Right cardiac atrium (tissue), 5 donors: ENCODE measurements at places on chromosomes 16 and 17. TPM values are rescaled to one million over a fixed set of nuclear protein-coding genes. Genes with fewer than 3 reads are reported as not detected.

GRCh38 chr16:57446531-57447185 lies 527 bp downstream of the CIAPIN1 start:
- peak; percentile 77 for DNase-seq

DNA sequence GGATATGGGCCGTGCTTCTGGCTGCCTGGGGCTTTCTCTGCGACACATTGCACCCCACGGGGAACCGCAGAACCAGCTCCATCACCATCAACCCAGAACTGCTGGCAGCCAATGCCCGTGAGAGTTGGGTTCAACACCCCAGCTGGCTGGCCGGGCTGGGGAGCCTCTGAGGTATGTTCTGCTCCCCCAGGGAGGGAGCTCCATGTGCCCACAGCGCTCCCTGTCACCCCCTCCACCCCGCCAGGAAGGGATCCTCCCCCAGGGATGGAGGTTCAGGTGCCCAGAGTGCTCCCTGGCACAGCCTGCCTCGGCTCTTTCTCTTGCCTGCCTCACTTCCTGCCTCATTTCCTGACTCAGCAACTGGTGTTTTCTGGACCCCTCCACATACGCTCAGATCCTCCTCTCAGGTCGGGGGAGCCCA lies 24.2 kb upstream of the MPRIP start:
- DNase-seq = no peak

DNA sequence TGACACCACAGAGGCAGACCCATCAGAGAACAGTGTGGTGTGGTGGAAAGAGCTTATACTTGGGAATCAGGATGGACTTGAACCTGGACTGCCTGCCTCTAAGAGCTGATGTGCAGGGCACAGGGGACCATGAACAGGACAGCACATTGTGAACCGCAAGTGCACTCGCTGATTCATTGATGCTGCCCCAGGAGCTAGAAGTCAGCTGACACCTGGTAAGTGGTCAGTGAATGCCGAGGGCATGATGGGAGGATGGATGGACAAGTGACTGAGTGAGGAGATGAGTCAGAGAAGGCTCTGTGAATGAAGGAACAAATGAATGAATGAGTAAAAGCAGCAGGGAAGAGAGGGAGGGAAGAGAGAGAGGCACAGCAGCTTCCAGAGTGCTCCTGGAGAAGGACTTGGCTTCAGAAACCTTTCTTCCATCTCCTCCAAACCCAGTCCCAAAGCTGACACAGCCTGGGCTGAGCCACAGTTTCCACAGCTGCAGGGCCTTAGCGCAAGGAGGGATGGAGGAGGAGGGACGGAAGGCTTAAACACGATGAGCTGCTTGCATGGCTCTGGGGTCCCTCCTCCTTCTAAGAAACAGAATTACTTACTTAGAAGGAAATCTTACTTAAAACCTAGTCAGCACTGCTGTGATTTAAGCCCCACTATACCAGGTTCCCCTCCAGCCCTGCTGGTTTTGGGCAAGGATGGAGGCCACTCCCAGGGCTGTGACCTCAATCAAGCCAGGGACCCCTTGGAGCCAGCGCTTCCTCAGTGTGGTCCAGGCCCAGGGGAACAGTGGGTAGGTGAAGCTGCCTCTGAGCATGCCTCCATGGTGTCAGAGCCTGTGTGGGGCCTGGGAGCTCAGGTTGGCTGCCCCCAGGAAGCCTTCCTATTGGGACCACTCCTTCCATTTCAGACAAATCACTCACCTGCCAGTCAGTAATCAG lies 184.6 kb downstream of the TMEM132E start:
- no peak for DNase-seq

The XYLT2 gene
- polyA plus RNA-seq = 13.2 TPM

The KRT33B gene
- not detected for polyA plus RNA-seq

GRCh38 chr17:64190472-64190871 lies 60.5 kb upstream of the ERN1 start:
- DNase-seq = no peak

DNA sequence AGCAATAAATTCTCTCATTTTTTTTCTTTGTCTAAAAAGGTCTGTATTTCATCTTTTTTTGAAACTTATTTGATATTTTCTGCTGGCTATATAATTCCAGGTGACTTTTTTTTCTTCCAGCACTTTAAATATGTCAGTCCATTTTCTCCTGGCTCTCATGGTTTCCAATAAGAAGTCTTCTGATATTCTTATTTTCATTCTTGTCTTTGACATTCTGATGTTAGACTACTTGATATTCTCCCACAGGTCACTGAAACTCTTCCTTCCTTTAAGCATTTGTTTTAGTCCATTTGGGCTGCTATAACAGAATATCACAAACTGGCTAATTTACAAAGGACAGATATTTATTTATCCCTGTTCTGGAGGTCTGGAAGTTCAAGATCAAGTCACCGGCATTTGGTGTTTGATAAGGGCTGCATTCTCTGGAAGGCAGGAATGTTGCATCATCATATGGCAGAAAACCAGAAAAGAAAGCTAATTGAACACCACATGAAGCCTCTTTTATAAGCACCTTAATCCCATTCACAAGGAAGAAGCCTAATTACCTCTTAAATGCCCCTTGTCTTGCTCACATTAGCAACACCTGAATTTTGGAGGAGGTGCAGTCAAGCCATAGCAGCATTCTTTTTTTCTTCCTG lies 242.1 kb upstream of the TNRC6C start:
- no peak for DNase-seq

DNA sequence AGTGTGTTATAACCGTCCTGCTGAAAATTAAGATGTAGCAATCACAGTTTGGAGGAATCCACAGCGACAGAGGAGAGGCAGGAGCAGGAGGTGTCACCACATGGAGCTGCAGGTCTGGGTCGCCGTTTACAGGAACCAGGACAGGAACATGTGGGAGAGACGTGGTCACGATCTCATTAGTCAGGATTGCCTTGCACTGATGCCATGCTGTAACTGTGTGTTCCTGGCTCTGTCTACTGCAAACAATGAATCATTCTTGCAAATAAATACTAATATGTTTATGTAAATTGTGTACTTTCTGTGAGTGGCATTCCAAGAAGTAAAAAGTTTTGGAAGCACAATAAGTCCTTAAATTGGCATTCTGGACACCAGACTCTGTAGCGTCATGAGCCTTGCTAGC lies 271.8 kb downstream of the CPPED1 start:
- no peak for DNase-seq

DNA sequence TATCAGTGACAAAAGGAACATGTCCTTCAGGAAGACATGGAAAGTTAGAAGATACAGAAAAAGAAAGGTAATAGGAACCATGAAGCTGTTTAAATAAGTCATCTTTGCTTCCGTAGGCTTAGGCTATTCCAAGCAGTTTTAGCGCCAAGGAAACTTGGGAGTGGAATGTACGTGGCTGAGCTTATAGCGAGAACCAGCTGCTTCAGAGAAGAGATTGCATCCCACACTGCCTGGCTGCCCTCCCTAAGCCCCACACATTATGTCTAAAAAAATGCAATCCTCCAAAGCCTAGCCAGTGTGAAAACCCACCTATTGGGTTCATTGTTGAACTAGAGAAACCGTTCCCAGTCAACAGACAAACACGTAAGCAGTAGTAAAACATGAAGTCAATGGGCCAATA lies 149.9 kb downstream of the SLC39A11 start:
- no peak for DNase-seq

- DNase-seq = no peak
Measured at GRCh38 chr16:89601906-89602272, 11.6 kb upstream of the DPEP1 start.

The SLFN12L gene
- polyA plus RNA-seq = 0.36 TPM

DNA sequence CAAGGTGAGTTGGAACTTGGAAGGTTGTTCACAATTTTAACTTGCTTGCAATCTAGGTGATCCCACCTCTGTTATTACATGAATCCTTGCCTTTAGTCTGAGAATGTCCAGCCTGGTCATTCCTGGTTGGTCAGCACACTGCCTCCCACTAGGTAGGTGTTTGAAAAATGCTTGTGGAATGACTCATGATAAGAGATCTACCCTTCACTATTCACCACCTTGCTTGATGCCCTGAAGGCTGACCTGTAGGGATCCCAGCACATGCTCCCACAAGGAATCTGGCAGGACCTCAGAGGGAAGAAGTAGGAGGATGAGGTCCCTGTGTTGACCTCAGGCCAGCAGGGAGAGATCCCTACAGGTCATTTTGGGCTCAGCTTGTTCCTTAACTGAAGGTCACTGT lies 30.2 kb upstream of the ABCA3 start:
- no peak for DNase-seq

GRCh38 chr16:19167710-19168370 lies at the start of gene SYT17:
Gene SYT17 (plus strand): TSS chr16:19168240. CDS start chr16:19168647, 407 bp downstream.
- DNase-seq = peak; percentile 91

DNA sequence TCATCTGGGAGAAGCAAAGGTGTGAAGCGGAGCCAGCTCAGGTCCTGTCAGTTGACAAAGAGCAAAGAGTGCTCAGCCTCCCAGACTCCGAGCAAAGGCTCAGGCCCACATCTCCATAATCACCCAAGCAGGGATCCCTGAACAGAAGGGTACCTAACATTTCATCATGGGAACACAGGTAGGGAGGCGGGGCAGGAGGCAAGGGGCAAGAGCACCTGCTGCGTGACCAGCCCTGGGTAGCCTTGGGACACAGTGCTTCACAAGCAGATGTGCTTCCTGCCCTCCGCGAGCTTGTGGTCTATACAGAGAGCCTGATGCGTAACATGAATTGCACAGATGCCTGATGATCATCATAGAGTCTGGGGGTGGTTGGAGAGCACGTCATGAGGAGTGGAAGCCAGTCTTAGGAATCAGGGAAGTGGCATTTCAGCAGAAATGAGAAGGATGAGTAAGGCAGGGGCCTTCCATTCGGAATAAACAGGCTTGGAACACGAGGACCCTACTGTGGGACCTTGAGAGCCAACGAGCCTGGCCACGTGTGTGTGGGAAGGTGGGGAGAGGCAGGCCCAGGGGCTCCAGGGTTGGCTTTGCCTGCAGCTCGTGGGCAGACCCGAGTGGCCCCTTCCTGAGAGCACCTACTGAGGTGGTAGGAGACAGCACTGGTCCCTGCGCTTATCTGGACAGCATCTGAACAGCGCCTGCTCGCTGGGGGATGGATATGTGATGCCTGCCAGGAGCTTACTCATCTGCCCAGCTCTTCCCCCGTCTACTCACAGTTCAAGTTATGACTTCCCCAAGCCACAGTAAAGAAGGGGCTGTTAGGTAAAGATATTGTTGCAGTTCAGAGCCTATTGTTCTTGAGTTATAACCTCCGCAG lies 125.8 kb downstream of the CCDC182 start:
- DNase-seq = no peak

DNA sequence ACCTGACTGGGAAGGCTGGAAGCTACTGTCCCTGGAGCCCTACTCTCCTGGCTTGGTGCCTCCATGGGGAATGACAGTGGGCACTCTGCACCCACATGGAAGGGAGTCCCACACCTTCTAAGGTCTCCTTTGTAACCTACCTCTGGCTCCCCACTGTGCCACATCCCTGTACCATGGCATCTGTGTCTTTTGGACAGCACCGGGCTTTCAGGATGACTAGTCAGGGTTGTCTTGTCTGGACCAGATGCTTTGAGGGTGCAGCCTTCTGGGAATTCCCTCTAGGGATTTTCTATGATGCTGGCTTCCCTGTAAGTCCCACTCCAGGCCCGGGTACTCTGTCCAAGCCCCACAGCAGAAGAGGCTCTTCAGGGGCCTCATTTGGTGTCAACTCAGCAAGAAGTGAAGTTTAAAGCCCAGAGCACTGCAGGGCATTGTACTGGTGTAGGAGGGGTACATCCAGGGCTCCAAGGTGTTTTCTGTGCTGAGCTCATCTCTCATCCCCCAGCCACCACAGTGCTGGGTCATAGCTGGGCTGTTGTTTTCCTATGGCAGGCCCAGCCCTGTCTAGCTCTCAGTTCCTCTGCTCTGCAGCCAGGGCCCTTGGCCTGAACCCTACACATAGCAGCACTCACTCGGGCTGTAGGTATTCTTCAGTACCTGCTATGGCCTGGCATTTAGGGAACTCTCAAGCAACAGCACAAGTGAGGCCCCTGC lies 255.3 kb downstream of the CPPED1 start:
- DNase-seq = no peak

The TSPOAP1 gene
- 13.0 TPM for polyA plus RNA-seq

DNA sequence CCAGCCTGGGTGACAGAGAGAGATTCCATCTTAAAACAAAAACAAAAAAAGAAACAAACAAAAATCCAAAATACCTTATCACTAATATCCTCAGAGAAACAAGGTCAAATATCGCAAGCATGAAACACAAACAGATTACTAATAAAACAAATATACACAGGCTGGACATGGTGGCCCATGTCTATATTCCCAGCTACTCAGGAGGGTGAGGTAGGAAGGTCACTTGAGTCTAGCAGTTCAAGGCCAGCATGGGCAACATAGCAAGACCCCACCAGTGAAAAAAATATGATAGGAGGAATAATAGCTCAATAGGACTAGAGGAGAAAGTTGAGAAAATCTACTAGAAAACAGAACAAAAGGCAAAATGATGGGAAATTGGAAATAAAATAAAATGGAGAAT lies 6.9 kb upstream of the ALOX15B start:
- no peak for DNase-seq

DNA sequence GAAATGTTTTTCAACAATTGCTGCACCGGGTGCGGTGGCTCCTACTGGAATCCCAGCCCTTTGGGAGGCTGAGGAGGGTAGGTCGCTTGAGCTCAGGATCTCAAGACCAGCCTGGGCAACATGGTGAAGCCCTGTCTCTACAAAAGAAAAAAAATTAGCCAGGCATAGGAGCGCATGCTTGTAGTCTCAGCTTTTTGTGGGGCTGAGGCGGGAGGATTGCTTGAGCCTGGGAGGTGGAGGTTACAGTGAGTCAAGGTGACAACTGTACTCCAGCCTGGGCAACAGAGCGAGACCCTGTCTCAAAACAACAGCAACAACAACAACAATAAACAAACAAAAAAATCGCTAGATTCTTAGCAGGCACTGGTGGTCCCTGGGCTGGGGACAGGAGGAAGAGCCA lies 28.5 kb downstream of the IL21R start:
- no peak for DNase-seq

DNA sequence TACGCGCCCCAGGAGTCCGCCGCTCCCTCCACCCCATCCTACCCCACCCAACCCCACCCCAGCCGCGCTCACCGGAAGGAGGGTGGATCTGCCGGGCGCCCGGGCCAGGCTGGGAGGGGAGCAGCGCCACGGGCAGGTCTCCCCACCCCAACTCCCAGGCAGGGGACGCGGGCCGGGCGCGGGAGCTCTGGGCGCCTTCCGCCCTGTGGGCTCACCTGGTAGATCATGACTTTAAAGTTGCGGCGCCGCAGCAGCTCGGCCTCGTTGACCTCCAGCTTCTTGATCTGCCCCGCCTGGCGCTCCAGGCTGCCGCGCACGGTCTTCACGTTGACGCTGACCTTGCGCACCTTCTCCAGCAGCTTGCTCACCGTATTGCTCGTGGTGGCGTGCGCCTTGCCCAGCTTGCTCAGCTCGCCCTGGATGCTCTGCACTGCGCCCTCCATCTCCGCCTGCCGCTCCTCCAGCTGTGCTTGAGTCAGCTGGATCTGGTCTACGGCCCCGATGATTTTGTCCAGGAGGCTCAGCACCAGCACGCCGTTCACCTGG lies 571 bp downstream of the CAVIN1 start:
- peak; percentile 71 for DNase-seq

DNA sequence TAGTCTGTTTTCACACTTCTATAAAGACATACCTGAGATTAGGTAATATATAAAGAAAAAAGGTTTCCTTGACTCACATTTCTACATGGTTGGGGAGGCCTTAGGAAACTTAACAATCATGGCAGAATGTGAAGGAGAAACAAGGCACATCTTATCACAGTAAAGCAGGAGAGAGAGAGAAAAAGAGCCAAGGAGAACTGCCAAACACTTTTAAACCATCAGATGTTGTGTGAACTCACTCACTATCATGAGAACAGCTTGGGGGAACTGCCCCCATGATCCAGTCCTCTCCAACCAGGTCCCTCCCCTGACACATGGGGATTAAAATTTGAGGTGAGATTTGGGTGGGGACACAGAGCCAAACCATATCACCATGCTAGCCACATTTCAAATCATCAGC lies 547.9 kb downstream of the CDH13 start:
- DNase-seq = no peak

The BCKDK gene
- polyA plus RNA-seq = 42.2 TPM
